ENCODE measurements at places on chromosomes 6 and 20.

GRCh38 chr6:43107344-43108062 is 31.4 kb downstream of the PTK7 start:
- no peak for DNase-seq

DNA sequence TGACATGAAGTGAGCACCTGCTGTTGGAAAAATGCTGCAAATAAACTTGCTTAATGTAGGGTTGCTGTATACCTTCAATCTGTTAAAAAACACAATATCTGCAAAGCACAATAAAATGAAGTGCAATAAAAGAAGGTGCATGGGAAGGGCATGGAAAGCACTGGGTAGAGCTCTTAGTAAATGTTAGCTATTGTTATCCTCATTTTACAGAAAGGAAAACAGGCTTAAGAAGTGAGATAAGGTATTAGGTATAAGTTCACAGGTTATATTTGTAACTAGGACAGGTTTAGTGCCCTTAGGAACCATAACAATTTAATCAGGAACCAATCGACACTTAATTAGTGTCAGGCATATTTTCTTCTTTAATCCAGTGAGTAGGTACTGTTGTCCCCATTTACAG is 36.7 kb downstream of the SLC22A2 start:
- DNase-seq, result no peak

GRCh38 chr20:21312813-21313474 is 9.8 kb downstream of the XRN2 start:
- no peak for DNase-seq

- no peak for DNase-seq
These were observed 152.0 kb downstream of the TSHZ2 start for GRCh38 chr20:53124075-53124551.

DNA sequence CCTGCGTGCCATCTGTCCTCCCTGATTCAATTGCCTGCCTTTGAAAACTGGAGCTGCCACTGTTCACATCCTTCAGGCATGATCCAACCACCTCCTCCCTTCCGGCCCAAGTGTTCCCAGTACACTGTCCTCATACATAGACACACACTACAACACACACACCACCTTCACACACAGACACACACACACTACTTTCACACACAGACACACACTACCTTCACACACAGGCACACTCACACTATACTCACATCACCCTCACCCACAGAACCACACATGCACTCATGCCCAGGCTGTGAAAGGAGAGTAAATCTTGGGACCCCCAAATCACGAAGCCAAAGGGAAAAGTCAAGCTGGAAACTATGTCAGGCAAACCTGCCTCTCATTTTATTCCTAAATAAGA is 109.4 kb upstream of the MYLIP start:
- no peak for DNase-seq
